ENCODE measurements at places on chromosomes 4 and X.

- no peak for DNase-seq
These were observed 130.4 kb upstream of the RADX start for GRCh38 chrX:106481341-106481740.

DNA sequence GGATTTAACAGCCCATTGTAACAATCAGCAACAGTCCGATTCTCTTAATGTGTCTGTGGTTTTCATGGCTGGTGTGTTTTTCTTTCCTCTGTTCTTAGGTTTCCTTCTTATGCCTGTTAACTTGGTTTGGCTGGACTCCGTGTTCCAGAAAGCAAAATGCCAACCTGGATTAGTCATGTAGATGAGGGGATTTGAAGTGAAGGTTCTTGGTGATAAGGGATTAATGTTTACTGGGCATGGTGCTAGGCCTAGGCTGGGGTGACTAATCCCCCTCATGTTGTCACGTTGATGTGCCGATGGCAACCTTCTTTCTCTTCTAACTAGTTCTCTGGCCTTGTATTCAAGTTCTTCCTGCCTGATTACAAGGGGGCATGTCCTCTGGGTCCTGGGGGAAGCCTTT, 85.9 kb downstream of the REPS2 start:
- no peak for DNase-seq

GRCh38 chr4:48167538-48168263, 33.7 kb upstream of the TXK start:
- DNase-seq = no peak

GRCh38 chr4:41873380-41874295, 61.6 kb upstream of the TMEM33 start:
- no peak for DNase-seq

- no peak for DNase-seq
These were observed 25.7 kb downstream of the GASK1B start for GRCh38 chr4:158147151-158147550.

GRCh38 chr4:54635318-54635717, 22.4 kb upstream of the KIT start:
- no peak for DNase-seq

GRCh38 chr4:54229631-54230483, 764 bp downstream of the PDGFRA start:
- DNase-seq = no peak

DNA sequence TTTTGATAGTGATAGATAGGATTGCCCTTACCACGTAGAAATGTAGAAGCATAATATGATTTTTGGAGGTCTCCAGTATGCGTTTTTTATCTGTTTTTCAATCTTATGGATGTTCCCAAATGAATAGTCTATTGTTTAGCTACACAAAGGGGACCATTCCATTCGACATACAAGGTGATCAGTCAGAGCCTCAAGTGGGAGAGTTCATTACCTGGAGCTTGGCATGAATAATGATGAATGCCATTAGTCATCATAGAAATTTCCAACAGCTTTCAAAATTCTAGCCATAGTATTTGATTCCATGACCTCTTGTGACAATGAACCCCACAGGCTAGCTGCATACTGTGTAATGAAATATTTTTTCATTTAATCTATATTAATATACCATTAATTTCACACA, 123.6 kb downstream of the PDHA2 start:
- DNase-seq = no peak

- DNase-seq = peak; percentile 58
These were observed at the start of gene PDGFC for GRCh38 chr4:156971676-156972378. Gene PDGFC, minus strand, starts transcription at chr4:156971799. Its CDS starts 896 bp downstream, at chr4:156970903.

GRCh38 chrX:123876844-123877243, 17.0 kb downstream of the XIAP start:
- no peak for DNase-seq

- no peak for DNase-seq
These were observed 31.1 kb downstream of the SULT1E1 start for GRCh38 chr4:69828828-69829227.

DNA sequence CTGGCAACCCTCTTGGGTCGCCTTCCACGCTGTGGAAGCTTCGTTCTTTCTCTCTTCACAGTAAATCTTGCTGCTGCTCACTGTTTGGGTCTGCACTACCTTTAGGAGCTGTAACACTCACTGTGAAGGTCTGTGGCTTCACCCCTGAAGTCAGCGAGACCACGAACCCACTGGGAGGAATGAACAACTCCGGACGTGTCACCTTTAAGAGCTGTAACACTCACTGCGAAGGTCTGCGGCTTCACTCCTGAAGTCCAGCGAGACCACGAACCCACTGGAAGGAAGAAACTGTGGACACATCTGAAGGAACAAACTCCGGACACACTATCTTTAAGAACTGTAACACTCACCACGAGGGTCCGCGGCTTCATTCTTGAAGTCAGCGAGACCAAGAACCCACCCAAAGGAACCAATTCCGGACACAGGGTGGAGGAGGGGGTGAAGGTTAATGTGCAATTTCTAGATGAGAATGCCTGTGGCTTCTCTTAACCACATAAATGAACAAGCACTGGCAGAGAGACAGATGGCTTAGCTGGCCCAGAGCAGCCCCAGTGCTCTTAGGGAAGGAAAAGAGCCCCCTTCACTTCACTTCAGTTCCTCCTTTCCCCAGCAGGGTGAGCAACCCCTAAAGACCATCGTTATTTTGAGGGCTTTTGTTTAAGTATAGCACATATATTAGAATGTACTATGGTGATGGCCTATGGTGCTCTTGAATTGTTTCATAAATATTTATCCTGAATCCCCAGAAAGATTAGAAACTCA, 73.0 kb downstream of the LUZP4 start:
- DNase-seq = no peak

- no peak for DNase-seq
These were observed 14.8 kb downstream of the PRSS12 start for GRCh38 chr4:118337954-118338353.

GRCh38 chr4:141439223-141439622, 197.2 kb upstream of the IL15 start:
- DNase-seq = no peak

GRCh38 chr4:56804551-56804950, 16.9 kb downstream of the SPINK2 start:
- DNase-seq = no peak
